ENCODE measurements at places on chromosomes 3 and 15. TPM values are rescaled to one million over a fixed set of nuclear protein-coding genes. Genes with fewer than 3 reads are reported as not detected.
A peak's percentile ranks its signal among the peaks of the same experiment; 100 is the strongest.

DNA sequence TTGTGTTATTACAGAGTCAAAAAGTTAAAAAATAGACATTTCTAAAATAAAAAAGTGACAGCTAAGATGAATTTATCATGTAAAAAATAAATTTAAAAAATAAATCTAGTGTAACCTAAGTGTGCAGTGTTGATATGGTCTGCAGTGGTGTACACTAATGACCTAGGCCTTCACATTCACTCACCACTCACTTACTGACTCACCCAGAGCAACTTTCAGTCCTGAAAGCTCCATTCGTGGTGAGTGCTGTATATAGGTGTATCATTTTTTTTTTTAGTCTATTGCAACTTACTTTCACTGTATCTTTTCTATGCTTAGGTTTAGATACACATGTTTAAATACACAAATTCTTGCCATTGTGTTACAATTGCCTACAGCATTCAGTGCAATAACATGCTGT is 459.4 kb upstream of the ROBO1 start:
- no peak for DNase-seq

DNA sequence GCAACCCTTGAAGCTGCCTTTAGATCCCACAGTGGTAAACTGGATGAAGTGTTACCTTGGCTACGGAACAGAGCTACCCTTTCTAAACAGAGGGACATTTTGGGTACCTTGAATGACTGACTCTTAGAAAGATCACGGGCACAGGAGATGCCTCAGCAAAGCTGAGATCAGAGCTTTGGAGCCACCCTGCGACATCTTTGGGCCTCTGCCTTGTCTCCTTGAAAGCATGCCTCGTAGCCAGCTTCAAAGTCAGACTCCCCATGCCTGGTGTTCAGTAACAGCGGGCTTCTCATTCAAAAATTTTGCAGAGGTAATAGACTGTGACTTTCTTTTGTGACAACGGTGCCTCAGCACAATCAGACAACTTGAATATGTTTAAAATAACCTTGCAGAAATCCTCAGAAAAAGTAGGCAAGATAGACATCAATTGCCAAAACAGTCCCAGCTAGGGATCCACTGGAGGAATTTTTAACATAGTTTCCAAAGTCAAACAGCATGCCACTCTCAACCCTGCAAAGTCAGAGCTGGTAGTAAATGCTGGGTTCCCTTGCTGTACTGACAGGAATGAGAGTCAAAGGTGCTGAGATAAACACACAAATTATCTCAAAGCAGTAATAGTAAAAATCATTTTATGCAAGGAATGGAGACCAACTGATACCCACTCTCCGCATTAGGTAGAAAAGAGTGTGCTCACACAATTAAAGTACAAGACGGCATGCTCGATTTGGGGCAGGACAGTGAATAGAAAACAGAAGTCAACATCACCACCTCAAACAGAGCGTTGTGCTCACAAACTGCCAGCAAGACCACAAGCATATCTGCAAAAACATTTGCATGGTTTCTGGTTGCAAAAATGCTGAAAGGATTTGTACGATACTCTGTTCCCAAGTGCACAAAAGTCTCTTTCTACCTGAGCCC is 82.1 kb downstream of the MYO1E start:
- DNase-seq: no peak

- DNase-seq: no peak
Measured at GRCh38 chr3:100260081-100260684, 609 bp upstream of the TBC1D23 start.

DNA sequence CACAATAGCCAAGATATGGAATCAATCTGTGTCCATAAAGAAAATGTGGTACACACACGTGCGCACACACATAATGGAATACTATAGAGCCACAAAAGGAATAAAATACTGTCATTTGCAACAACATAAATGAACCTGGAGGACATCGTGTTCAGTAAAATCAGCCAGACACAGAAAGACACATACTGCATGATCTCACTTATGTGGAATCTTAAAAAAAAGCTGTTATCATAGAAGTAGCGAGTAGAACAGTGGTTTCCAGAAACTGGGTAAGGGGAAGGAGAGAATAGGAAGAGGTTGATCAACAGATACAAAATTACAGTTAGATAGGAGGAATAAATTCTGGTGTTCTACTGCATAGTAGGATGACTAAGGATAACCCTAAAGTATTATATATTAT is 11.1 kb downstream of the ATOSA start:
- no peak for DNase-seq

GRCh38 chr3:9760779-9761505 is 8.8 kb downstream of the CAMK1 start:
- DNase-seq: no peak

GRCh38 chr3:1172644-1173043 is 79.8 kb downstream of the CNTN6 start:
- DNase-seq: no peak

- no peak for DNase-seq
Measured at GRCh38 chr3:7749931-7750695, 751.5 kb upstream of the LMCD1 start.

- no peak for DNase-seq
Measured at GRCh38 chr15:70103880-70104626, 6.3 kb upstream of the TLE3 start.

DNA sequence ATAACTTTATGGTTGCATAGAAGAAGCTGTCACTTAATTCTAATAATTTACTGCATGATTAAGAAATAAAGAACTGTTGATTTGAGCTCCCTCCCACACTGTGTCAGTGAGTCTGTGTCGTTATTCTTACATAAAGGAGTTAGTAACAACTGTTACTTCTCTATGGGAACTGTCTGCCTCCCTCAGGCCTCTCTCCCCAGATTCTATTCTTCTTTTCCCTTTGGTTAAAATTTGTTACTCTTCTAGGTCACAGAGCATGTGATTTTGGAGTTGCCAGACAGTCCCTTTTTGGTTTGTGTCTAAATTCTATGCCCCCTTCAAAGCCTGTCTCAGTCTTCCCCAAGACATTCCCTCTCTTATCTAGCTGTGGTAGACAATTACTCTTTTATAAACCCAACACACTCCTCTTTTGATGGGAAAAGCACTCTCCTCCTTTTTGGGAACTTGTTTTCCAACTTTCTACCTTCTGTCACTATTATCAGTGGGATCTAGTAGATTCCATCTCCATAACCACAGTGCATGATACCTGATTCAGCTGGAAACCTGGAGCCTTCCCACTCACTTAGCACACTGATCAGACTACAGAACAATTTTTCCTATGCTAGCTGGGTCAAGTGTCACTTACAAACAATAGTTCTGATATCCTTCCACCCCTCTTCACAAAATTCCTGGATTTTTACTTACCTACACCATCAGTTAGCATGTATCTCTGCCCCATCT is 422.1 kb upstream of the TGFBR2 start:
- no peak for DNase-seq

DNA sequence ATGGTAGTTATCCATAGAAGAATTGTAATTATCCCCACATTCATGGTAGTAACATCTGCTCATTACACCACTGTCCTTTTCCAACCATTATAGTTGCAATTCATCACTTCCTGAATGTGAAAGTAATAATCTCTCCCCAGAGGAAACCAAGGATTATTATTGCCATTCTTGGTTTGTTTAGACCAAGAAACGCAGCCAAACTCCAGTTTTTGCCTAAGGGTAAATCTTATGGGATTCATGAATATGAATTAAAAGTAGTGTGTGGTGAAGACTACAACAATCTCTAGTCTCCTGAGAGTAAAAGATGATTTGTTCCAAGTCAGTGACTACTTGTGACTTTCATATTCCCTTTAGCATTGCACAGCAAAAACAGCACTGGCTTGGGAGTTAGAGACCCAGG is 45.7 kb upstream of the ABI3BP start:
- no peak for DNase-seq

DNA sequence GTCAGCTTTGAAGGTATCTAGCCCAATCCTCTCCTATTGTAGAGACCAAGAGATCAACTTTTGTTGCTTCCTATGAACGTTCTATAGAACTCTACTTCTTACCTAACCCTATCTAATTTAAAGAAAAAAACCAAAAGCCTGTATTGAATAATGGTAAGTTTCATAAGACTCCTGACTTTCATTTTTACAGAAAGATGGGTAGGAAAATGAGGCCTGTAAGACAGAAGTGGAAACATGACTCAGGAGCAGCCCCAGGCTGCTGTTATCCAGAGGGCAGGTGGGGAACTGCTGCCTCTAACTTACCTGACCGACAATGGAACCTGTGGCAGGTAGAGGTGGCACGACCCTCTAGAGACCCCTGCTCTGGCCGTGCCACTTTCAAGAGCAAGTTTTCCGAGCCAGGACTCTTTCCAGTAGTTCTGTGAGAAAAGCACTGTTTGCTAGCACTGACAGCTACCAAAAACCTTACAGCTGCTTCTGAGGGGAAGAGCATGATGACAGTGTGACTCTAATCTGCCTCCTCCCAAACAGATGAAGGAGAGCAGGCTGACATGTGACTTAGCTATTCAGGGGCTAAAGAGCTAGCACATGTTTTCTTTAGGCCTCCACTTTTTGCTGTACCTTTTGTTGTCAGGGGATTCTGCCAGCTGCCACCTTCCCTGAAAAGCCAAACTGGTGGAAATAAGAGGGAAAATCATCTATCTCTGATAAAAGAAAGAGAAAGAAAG is 17.5 kb downstream of the POPDC2 start:
- DNase-seq: no peak

DNA sequence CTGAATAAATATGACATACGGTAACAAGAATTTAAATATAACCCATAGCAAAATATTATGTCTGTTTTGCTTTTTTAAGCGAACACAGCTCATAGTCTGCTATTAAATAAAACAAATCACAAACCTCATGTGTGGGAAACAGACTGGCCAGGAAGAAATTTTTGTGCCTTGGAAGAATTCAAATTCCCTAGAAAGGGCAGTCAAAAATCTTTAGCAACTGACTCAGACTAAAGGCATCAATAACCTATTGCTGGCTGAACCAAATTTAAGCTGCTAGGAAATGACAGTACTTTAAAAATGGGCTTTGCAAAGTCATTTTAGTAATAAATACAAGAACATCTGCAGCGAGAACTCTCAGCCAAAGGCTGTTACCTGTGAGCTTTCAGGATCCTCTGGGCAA is 151.4 kb downstream of the PLD1 start:
- no peak for DNase-seq

DNA sequence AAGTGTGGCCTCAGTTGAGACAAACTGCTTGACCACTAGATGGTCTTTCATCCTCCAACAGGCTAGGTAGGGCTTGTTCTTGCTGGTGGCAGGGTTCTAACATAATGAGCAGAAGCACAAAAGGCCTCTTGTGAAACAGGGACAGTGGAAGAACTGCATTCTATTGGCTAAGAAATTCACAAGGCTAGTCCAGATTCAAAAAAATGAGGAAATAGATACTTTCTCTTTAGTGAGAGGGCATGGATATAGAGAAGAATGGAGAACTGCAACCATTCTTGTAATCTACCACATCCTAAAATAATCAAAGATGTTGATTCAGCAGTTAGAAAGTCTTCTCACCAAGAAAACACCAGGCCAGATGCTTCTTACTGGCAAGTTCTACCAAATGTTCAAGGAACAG is 143.7 kb upstream of the LRIG1 start:
- no peak for DNase-seq

DNA sequence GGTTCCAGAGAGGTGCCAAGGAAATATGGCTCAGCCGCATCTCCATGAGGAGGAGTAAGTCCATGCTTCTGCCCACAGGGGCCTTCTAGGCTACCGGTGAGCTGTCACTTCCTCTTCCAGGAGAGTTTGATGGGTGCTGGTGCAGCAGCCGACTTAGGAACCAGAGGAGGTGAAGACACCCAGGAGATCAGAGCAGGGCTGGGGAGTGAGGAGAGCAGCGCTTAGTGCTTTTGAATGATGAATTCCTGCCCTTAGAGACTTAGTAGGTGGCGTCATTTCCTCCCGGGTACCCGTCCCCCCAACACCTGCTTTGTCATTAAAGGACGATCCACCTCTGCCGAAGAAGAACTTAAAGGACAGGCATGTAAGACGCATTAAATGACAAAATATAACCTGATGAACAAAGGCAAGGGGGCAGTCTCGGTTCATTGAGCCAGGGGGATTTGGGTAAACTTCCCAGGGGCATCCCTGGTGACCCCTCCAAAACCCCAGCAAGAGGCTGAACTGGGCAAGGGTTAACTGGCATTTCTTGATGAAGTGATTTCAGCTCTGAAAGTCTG is 67.6 kb downstream of the HES1 start:
- no peak for DNase-seq

- peak; percentile 19 for DNase-seq
Measured at GRCh38 chr3:125602752-125603649, 7.7 kb upstream of the OSBPL11 start.

GRCh38 chr3:5657106-5657505 is 469.6 kb downstream of the EDEM1 start:
- DNase-seq: no peak

DNA sequence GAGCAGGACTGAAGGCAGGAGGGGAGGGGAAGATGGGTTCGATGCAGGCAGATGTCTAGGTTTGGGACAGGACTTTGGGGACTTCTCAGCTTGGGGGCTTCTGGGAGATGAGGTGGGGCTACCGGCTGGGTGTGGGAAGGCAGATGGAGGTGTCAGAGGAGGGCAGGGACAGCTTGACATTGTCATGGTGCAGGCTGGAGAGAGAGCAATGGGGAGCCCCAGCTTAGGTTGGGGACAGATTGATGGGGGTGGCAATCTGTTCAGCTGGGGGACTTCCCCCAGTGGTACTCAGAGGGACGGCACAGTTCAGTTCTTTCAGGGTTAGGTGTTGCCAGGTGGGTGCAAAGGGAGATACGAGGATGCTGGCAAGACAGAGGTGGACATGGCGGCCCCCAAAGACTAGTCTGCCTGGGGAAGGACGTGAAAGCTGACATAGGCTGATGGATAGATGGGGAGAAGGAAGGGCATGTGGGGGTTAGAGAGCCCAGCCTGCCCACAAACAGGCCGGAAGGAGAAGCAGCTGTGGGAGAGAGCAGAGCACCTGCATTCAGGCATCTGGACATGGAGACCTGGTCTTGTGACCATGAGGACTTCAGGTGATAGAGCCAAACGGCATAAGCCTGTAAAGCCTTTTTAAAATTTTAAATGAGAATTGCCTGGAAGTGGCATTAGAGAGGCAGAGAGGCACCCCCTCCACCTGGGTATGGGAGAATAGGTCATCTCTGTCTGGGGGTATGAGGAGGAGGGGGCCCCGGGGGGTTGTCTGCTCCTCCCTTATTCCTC is 21.1 kb downstream of the ACAA1 start:
- no peak for DNase-seq

- no peak for DNase-seq
Measured at GRCh38 chr3:179028408-179028807, 43.2 kb downstream of the ZMAT3 start.

GRCh38 chr15:87347806-87348515 is 908.6 kb downstream of the NTRK3 start:
- DNase-seq: no peak

CHRNA7 gene
- 2.9 TPM for total RNA-seq

CHL1 gene
- 110 TPM for total RNA-seq

TMEM212 gene
- not detected for total RNA-seq

DISP2 gene
- total RNA-seq: 1.0 TPM

SAXO2 gene
- not detected for total RNA-seq

SLC6A20 gene
- total RNA-seq: not detected

RNF123 gene
- total RNA-seq: 18.2 TPM

CD86 gene
- total RNA-seq: not detected

CEP19 gene
- total RNA-seq: 3.2 TPM

CCR2 gene
- not detected for total RNA-seq

CSPG4 gene
- 0.10 TPM for total RNA-seq

CYP19A1 gene
- 0.79 TPM for total RNA-seq

LRTM1 gene
- not detected for total RNA-seq

P2RY14 gene
- total RNA-seq: not detected
